ENCODE measurements at places on chromosomes 11 and 22.

GRCh38 chr22:47370448-47371262, 608.2 kb downstream of the TBC1D22A start:
- DNase-seq: no peak

DNA sequence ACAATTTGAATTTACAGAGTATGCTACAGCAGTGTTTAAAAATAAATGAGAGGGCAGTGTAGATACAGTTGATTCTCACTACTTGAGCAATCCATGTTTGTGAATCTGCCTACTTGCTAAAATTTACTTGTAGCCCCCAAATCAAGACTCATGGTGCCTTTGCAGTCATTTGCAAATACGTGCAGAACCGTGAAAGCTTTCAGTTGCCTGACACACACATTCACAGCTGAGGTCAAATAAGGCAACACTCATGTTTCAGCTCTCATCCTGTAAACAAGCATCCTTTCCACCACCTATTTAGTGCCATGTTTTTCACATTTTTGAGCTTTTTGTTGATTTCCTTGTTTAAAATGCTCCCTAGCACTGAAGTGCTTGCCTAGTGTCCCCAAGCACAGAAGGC, 32.5 kb upstream of the RASL10A start:
- DNase-seq: no peak

DNA sequence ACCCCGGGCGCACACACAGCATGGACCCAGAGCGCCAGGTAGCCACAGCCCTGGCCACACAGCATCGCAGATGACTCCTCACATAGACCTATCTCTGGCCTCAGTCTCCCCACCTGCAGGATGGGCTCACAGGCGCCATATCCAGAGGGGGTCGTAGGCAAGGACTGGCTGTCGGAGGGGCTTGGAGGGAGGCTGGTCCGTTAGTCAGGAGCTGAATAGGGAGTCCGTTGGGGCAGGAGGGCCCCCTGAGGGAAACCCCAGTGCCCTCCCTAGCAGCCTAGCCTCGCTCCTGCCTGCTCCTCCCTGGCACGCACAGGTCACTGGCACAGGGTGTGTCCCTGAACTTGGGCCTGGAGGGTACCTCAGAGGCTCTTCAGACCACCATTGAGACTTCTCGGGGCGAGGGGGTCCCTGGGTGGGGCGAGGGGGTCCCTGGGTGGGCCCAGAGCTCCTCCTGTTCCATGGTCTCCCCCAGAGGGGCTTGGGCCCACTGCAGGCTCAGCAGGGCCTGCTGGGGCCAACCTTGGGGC, 2.0 kb downstream of the PLXNB2 start:
- DNase-seq: no peak

DNA sequence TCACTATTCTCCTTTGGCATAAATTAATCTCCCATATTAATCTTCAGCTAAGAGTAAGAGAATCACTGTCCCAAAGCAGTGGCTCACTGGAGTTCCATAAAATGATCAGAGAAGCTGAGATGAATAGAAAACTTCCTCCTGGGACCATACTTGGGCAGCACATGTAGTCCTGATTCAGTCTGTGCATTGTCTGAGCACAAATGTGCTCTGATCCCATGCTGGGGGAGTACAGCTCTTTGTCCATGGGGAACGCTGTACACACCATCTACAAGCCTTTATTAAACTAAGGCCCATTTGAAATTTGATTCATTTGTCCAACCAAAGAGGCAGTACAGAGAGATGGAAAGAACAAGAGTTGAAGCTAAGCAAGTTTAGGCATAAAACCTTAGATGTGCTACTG, 147.4 kb upstream of the PGR start:
- no peak for DNase-seq

DNA sequence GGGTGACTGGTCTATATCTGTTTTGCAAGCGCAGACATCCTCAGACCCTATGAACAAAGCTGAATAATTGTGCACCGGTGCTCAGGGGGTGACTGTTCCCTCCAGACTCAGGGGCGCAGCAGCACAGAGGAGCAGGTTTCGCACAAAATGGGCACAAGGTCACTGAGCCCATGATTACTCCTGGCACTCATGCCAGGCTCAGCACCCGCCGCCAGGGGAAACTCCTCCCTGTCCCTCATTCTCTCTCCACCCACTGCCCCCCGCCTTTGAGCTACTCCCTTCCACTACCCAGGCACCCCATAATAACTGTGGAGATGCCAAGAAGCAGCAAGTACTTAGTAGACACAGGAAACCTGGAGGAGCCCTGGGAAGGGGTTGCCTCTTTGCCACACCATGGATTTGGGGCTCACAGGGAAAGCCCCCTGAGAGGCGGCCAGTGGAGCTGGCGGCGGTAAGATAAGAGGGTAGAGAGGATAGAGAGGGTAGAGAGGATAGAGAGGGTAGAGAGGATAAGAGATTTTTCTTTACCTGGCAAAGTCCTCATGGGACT, 198.8 kb downstream of the CTTN start:
- no peak for DNase-seq

DNA sequence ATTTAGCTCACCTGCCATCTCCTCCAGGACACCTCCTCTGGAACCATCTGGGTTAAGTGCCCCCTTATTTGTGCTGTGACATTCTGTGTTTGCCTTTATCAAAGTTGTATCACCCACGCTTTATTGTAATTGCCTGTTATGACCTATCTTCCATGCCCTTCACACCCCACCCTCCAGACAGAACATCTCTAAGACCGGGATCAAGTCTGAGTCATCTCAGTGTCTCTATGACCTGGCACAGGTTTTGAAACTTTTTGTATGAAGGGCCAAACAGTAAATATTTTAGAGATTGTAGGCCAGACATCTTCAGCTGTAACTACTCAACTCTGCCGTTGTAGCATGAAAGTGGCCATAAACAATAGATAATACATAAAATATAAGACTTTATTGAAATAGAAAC, 161.8 kb downstream of the SPON1 start:
- no peak for DNase-seq

GRCh38 chr11:19394525-19395016, 153.8 kb upstream of the E2F8 start:
- no peak for DNase-seq

DNA sequence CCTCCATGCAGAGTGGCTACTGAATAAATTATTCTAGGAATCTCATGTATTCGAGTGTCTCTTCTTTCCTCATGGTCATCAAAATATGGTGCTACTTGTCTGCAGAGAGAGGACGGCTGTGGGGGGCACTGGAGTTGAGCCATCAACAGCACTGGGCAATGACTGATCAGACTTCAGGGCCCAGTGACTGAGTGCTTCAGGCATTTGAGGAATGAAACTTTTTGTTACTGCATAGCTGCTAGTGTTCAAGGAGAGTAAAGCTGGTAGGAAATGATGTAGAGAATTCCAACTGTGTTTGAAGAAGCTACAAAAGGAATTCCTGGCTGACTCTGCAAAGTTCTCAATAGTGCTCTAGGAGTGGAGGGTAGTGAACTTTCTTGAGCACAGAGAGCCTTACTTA, 277.7 kb downstream of the CADM1 start:
- no peak for DNase-seq

DNA sequence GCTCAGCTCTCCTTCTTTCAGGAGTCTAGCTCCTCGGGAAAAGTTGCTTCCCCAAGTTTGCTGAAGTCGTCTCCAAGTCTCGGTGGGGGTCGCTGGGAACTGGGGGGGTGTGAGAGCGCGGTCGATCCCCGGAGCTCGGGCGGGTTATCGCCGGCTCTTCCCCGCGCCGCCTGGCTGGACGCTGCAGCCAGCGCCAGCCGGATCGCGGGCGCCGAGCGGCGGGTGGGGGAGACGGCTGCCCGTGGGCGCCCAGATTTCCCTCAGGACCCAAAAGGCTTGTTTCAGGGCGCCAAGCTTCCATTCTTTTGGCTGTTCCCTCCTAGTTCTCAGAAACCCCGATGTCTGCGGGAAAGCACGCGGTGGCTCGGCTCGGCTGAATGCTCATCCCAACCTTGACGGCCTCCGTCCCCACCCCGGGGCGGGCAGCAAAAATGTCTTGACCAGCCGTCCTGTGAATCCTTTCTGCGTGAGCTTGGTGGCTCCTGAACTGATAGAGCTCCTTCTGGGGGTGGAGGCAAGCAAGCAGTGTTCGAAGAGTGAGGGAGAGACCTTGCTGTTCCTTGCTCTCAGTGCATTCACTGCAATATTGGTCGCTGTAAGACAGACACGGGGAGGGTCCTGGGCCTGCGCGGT, 1.7 kb downstream of the ZBTB16 start:
- no peak for DNase-seq

- no peak for DNase-seq
Measured at GRCh38 chr11:30314625-30315024, 8.3 kb upstream of the ARL14EP start.

- no peak for DNase-seq
Measured at GRCh38 chr11:61108847-61109585, 6.7 kb downstream of the CD5 start.

DNA sequence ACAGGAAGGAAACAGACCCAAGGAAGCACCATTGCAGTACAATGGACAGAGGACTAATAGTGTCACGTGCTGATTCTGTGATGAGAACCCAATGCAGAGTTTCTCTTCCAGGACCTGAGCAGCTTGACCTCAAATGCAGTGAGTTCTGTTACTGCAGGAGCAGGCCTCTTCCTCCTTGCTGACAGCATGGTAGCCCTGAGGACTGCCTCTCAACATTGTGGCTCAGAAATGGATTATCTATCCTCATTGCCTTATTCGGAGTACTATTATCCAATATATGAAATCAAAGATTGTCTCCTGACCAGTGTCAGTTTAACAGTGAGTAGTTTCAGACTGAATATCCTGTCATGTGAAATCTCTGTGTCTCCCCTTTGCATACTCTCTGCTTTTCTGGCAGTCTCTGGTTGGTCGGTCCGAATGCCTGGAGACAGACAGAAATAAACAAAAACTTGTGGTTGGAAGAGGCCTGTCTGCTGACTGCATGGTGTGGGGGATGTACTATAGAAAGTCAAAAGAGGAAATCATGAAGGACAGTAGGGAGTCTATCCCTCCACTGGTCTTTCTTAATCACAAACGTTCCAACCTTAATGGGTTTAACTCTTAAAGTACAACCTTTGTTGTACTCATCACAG, 6.9 kb upstream of the MS4A14 start:
- no peak for DNase-seq

DNA sequence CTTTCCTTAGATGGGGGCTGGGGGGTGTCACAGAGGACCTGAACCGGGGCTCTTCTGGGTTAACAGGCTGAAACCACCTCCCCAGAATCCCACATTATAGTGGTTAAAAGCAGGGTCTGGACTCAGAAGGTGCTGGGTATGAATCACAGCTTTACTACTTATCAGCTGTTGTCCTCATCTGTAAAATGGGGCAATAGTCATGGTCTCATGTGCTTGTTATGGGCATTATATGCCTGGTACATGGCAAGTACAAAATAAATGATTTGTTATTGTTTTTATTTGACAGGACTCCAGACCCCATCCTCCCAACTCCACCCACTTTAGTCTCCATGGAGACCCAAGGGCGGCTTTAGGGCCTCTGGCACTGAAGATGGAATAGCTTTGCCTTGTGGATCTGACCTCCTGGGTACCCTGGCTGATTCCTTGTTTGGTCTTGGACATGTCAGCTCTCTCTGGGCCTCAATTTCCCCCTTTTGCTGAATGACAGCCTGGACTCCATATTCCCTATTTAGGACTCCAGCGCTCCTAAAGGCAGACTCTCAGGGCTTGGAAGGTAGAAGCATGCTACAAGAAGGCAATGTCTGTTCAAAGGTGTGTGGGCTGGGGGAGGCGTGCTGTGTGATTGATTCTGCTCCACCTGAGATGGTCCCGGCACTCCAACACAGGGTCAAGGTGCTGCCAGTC, 812 bp upstream of the SMTN start:
- no peak for DNase-seq

GRCh38 chr11:133176748-133177147, 355.6 kb downstream of the OPCML start:
- no peak for DNase-seq

DNA sequence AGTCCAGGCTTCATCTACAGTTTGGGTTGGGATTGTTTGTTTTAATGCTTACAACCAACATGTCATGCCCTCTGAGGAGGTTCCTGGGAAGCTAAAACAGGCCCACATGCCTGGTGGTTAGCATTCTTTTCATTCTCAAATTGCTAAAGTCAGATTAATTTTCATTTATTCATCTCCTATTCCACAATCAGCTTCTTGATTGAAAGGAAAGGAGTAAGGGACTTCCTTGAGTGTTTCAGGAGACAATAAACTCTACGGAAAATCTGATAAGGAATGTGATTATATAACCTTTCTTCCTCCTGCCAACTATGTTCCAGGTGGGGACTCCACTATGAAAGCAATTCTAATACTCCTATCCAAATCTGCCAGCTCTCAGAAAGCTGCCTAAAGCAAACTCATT, 30.8 kb downstream of the MRTFA start:
- no peak for DNase-seq

DNA sequence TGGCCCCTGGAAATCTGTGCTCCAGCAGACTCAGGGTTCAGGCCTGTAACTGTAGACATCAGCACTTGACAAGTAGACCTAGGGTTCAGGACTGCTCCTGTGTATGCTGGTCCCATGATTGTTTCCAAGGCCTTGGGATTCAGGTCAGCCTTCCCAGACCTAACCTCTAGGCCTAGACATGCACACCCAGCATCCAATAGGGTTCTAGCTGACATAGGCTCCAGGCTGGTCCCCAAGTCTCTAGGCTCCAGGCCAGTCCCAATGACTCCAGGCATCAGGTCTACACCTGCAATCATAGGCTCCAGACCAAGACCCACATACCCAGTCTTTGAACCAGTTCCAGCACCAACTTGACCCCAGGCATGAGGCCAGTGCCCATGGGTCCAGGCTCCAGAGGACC, 166.2 kb upstream of the GRIA4 start:
- no peak for DNase-seq

GRCh38 chr22:49331223-49331815, 496.4 kb downstream of the BRD1 start:
- DNase-seq: no peak

DNA sequence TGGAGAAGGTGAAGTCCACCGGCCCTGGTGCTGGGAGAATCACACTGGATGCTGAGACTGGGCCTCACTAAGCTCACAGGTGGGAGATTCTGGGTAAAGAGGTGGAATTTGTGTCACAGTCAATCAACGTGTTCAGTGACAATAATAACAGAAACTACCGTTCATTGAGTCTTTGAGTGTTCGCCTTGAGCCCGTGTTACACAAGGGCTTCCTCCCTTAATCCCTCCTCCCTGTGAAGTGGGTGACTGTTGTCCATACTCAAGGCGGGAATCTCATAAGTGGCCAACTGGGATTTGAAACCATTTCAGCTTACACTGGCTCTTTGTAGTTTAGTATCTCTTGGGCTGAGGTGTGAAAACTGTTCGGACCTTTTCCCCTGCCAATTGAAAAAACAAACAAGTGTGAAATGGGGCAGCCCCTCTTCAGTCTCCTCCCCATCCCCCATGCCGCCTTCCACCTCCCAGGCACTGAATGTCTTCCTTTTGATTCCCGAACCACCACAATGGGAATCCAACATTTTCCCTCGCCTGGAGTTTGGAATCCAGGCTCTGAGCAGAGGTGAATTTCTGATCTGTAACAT, 502.4 kb downstream of the MIAT start:
- no peak for DNase-seq

- DNase-seq: peak; percentile 74
Measured at GRCh38 chr11:95338430-95338991, 107.5 kb upstream of the SESN3 start.

All from right kidney (tissue), 9 donors.